Stimulated activated naive CD4-positive, alpha-beta T cell (primary cell): ENCODE measurements at places on chromosomes 5 and 9.

DNA sequence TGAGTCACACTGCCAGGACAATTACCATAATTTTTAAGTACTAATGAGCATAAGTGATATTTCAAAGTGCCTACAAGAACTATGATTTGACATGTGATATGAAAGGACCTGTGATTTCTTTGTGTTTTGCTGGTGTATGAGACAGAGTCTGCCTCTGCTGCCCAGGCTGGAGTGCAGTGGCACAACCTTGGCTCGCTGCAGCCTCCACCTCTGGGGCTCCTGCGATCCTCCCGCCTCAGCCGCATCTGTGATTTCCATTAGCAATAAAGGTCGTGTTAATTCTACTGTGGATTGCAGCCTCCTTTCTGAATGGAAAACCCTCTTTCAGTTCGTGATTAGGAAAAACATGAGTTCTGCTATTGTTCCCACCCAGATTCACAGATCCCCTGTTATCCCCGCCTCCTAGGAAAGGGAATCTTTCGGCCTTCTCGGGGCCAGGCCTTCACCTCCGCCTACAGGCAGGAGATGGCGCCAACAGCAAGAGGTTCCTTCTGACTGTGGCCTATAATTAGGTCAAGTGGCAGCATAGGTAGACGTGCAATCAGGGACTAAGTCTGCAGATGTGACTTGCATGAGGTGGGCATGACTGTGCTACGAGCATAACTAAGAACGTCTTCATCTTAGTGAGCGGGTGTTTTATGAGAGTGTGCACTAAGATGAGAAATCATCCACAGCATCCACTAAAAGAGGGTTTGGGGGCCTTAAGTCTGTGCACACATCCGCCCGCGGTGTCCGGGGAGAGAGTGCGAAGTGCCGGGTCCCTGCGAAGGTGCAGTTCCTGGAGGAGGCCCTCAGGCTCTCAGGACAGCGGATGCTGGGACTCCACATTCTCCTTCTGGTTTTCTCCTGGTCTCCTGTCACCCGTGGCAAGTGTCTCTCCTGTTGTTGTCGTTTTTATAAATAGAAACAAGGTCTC lies 23.1 kb downstream of the TRIM7 start:
- DNase-seq = no peak

DNA sequence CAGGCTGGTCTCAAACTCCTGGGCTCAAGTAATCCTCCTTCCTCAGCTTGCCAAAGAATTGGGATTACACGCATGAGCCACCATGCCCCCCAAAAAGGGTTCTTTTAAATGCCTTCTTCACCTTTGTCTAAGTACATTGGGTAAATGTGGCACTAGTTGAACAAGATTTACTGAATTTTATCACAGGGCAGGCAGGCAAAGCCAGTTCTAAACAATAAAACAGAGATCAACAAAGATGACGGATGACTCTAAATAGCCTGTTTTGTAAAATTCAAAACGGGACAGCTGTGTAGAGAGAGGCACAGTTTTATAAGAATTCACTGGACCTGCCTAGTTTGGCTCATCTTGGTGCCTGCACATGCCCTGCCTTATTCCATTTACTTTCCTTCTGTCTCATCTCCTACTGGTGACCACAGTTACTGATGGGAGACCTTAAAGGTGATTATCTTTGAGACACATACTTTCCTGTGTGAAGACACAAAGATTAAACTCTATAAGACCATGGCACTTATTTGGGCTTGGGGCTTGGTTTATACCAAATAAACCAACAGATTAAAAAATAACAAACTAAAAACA lies 149.6 kb upstream of the DMRT1 start:
- no peak for DNase-seq

DNA sequence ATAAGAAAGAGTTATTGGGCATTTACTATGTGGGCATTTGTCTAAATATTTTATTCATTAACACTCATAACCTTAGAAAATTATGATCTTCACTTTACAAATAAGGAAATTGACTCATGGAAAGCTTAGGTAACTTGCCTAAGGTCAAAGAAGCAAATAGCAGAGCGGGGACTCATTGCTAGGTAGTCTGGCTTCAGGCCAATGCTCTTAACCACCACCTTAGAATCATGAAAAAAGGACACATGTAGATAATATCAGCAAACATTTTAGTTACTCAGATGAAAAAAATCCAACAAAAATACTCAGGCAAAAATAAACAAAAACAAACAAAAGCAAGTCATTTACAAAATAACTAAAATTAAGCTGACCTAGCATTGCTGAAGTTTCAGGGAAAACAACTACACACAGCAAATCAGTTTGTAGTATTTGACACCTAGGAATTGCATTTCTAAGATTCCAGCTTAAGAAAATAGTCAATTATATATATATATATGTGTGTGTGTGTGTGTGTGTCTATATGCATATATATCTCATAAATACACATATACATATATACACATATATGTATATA lies 166.0 kb downstream of the HMHB1 start:
- DNase-seq = no peak

DNA sequence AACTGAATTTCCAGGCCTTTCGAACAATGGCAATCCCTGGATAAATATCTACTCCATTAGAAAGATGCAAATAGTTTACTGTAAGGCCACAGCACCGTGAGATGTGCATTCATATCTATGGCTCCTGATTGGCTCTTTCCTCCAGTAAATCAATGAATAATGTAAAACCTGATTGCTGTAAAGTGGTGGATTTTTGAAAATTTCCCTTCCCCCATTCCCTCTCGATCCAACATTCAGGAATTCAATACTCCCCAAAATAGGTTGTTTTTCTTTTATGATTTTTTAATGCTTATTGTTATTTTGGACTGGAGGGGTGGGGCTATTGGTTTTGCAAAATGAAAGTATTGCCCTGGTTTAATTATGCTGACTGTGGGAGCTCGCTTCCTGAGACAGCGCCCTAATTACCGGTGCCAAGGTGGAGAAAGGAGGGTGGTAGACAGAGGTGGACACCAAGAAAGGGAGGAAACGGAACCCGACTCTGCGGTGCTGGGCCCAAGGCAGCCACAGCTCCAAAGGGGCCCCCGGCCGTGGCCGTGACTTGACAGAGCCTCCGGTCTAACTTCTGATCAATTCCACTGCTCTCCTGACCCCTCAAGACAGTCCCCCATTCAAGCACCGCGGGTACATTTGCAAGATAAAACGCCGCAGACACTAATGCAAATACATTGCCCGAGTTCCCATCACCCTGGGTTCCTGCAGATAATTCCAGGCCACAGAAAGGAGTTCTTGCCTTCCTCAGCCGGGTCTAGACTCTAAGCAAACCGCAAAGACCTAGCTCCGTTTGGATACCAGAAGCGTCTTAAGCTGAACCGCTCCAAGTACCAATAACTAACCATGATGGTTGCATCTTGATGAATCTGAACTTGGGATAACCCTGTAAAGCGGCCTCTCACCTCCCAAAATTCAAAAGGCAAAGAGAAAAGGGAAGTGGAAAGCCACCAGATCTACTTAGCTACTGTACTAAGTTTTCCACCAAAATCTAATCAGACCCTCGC lies 211.2 kb downstream of the MEF2C start:
- no peak for DNase-seq

GRCh38 chr9:126386088-126386487 lies 59.5 kb downstream of the MVB12B start:
- DNase-seq = no peak

- no peak for DNase-seq
Observed at GRCh38 chr5:163614787-163615186, 109.4 kb downstream of the MAT2B start.

- no peak for DNase-seq
Observed at GRCh38 chr5:38621840-38622437, 65.5 kb upstream of the LIFR start.

DNA sequence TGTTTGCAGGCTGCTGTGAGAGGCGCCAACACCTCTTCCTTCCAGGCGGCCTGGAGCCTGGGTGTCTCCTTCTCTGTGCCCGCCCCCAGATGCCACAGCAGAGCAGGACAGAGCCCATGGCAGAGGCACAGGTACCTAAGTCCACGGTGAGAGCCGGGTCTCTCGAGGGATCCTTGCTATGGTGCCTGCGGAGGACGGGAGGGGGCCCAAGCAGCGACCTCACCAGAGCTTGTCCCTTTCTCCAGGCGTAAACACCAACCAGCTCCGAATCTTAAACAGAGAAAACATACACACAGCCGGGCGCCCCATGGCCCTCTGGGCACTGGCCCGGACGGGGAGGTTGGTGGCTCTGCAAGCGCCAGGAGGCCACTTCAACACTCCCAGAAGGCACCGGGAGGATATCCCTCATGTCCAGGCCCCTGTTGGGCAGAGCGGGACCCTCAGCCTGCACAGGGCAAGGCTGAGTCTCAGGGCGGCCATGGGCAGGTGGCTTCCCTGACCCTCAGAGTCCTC lies 11.8 kb downstream of the CCDC187 start:
- DNase-seq = no peak

- DNase-seq = peak; percentile 36
Observed at GRCh38 chr9:4987961-4988421, 2.9 kb downstream of the JAK2 start.

GRCh38 chr9:134550584-134550983 lies 91.0 kb upstream of the COL5A1 start:
- DNase-seq = no peak

GRCh38 chr5:55160493-55161209 lies 680 bp downstream of the GPX8 start:
- DNase-seq = no peak

GRCh38 chr9:105038051-105038450 lies 110.1 kb upstream of the ABCA1 start:
- no peak for DNase-seq

GRCh38 chr5:35857606-35858205 lies 1.0 kb downstream of the IL7R start:
- DNase-seq = no peak
